Suppressor macrophage treated with lipopolysaccharide for 1 hour (primary cell): ENCODE measurements at places on chromosomes 16 and 17.

GRCh38 chr17:1110862-1111598 lies 68.8 kb downstream of the ABR start:
- peak; percentile 99 for DNase-seq

DNA sequence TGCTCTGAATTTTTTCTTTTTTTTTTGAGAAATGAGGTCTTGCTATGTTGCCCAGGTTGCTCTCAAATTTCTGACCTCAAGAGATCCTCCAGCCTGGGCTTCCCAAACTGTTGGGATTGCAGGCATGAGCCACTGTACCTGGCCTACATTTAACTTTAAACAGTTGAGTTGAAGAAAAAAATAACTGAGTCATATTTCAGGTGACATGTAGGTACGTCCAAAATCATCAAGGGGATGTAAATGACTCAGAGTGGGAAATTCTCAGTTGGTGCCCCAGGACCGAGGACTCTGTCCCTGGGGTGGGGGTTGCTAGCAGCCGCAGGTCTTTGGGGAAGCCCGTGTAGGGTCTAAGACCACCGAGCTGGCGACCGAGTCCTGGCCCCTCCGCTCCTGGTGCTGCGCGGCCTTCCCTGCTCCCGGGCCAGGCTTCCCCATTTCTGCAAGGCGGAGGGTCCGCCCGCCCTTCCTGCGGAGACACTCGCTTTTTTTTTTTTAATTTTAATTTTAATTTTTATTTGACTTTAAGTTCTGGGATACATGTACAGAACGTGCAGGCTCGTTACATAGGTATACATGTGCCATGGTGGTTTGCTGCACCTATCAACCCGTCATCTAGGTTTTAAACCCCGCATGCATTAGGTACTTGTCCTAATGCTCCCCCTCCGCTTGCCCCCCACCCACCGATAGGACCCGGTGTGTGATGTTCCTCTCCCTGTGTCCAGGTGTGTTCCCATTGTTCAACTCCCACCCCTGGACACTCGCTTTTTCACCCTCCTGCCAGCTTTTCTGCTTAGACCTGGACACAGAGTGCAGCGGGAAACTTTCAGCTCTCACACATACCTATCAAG lies 12.7 kb upstream of the N4BP1 start:
- no peak for DNase-seq

DNA sequence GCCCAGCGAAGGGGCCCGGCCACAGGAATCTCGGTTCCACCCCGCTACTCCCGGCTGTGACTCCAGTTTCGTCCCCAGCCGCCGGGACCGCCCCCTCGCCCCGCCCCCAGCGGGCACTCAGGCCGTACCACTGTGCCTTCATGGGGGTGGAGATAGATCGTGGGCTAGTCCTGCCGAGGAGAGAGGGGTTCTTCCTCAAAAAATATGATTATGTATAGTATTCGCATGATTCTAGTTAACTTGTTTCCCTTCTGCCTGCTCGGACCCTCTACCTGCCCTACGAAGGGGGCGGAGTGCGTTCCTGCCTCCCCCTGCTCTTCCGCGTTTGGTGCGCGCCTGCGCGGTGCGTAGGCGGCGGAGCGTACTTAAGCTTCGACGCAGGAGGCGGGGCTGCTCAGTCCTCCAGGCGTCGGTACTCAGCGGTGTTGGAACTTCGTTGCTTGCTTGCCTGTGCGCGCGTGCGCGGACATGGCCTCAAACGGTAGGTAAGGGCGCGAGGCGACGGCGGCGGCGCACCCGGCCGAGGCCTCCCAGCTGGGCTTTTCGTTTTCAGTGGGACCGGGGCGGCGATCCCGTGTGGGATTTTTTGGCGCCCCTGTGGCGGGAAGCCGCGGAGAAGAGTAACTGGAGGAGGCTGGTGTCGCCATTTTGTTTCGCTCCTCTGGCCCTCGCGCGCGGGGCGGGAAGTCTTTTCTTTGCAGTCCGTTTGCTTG lies at the start of gene FUS:
Gene FUS, plus strand, starts transcription at position 393 of the 713 bp plus-strand sequence. Its CDS starts 76 bp downstream, at position 469.
- peak; percentile 95 for DNase-seq

- DNase-seq, result no peak
Observed at GRCh38 chr17:2030779-2031163, 818 bp downstream of the DPH1 start.

GRCh38 chr16:77336637-77337036 lies 98.2 kb downstream of the ADAMTS18 start:
- DNase-seq, result no peak

GRCh38 chr16:80996688-80997138 lies 10.0 kb downstream of the CMC2 start:
- DNase-seq, result no peak

GRCh38 chr17:50386510-50386909 lies 10.8 kb downstream of the LRRC59 start:
- no peak for DNase-seq

GRCh38 chr17:13086142-13086769 lies 68.4 kb upstream of the ELAC2 start:
- DNase-seq, result no peak

DNA sequence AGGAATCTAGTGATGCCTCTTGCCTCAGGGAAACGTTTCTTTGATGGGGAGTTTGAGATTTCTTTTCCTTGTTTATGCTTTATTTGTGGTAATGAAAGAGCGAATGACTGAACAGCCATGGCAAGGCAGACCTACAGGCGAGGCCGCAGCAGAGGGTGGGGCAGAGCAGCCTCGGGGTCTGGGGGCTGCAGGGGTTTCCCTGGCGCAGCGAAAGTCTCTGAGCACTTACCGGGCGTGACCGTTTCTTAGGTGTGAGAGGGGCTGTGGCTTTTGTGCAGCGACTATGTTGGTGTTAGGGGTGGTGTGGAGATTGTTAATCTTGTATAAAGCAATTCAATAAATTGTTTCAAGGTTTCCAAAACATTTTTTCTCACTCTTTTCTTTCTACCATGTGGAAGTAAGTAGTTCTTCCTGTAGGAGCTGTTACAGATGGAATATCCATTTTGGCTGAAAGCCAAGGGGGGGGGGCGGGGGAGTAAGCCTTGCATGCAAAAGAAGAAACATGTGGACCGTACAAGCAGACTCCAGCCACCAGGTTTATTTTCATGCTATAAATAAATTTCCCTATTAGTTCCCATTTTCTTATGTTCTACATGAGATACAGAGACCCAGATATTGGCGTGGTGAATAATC lies 34.8 kb downstream of the UBN1 start:
- no peak for DNase-seq

DNA sequence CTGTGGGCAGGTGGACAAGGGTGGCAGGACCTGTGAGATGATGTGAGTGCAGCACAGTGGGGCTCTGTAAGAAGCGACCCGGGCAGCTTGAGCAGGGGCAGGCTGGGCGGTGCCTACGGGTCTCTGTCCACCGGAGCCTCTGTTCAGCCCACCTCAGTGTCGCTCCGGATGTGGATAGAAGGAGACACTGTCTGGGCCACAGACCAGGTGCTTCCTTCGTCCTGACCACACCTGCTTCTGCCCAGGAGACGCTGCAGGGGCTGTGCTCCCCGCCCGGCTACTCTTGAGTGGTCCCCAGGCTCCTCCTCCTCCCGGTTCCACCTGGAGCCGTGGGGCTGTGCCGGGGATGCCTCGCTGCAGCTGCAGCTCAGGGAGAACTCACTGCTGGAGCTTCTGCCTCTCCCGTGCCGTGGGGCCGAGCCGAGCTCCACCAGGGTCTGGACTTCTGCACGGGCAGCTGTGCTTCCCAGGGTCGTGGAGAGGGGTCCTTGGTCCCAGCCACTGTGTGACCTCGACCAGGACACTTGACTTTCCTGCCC lies 21.5 kb downstream of the METRNL start:
- DNase-seq, result no peak

GRCh38 chr17:56142781-56143180 lies 10.5 kb upstream of the ANKFN1 start:
- no peak for DNase-seq

DNA sequence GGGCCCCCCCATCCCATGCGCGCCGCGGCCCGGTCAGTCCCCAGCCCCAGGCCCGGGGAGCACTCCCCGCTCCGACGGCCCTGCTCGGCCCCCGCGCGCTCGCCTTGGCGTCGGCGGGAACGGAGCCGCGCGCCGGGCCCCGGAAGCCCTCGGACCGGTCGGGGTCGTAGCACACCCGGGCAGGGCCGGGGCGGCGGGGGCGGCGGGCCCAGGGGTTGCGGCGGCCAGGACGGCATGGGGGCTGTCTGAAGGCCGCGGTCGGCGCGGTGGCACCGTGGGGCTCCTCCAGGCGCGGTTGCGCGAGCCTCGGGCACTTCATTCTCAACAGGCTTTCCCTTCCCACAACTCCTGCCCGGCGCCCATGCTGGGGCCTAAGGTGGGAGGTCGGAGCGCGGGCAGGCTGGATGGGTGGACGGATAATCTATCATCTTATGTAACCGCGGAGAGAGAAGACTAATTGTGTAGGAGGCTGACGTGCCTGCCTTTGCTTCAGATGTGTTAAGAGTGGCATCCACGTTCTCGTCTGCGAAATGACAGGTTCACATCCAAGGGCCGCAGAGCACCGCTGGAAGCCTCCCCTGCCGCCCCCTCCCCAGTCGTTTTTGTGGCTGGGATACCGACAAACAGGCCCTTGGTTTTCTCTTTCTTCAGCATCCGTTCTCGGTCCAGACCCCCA lies 708 bp downstream of the BAIAP2 start:
- DNase-seq, result peak; percentile 35

DNA sequence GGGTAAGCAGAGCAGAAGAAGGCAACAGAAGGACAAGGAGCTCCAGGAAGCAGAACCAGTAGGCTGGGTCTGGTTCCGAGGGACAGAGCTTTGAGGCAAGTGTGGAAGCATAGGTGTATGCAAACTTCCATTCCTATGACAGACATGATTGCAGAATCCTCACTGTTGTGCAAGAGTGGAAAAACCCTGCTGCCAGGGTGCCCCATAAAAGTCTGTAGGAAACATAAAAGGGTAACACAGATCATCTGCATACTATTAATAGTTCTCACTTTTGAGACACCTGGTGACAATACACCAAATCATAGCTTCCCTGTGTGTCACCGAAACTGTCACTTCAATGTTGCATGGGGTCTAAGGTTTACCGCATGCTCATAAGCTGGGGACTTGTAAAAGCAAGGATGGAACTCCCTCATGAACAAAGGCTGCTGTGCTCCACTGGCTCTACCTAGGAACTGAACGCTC lies 39.7 kb downstream of the ARHGAP17 start:
- DNase-seq, result peak; percentile 57

- peak; percentile 62 for DNase-seq
Observed at GRCh38 chr16:29662729-29663015, 375 bp upstream of the SPN start.

- no peak for DNase-seq
Observed at GRCh38 chr17:65918500-65918899, 273.4 kb downstream of the CEP112 start.

GRCh38 chr17:50640686-50641351 lies 6.1 kb downstream of the ABCC3 start:
- DNase-seq, result peak; percentile 92

GRCh38 chr17:63478814-63479494 lies 2.1 kb downstream of the ACE start:
- DNase-seq, result peak; percentile 81

- no peak for DNase-seq
Observed at GRCh38 chr16:20628213-20628612, 52.0 kb upstream of the ACSM2B start.

DNA sequence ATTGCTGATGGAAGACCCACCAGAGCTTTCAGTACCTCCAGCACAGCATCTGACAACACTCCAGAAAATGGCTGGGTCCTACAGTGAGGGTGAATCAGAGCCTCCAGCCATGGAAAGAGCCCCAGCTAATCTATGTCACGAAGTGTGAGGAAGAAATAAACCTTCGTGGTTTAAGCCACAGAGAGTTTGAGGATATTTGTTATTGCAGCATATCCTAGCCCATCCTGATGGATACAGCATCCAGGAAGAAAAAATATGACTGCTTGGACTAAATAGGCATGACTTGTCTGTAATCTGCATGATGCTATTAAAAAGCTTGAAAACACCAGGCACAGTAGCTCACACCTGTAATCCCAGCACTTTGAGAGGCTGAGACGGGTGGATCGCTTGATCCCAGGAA lies 13.3 kb upstream of the CCL17 start:
- no peak for DNase-seq

- DNase-seq, result no peak
Observed at GRCh38 chr16:58415003-58415402, 22.7 kb downstream of the GINS3 start.

GRCh38 chr16:81832801-81833547 lies 53.9 kb downstream of the PLCG2 start:
- peak; percentile 55 for DNase-seq

GRCh38 chr16:50644729-50645128 lies 36.4 kb downstream of the SNX20 start:
- DNase-seq, result peak; percentile 61

DNA sequence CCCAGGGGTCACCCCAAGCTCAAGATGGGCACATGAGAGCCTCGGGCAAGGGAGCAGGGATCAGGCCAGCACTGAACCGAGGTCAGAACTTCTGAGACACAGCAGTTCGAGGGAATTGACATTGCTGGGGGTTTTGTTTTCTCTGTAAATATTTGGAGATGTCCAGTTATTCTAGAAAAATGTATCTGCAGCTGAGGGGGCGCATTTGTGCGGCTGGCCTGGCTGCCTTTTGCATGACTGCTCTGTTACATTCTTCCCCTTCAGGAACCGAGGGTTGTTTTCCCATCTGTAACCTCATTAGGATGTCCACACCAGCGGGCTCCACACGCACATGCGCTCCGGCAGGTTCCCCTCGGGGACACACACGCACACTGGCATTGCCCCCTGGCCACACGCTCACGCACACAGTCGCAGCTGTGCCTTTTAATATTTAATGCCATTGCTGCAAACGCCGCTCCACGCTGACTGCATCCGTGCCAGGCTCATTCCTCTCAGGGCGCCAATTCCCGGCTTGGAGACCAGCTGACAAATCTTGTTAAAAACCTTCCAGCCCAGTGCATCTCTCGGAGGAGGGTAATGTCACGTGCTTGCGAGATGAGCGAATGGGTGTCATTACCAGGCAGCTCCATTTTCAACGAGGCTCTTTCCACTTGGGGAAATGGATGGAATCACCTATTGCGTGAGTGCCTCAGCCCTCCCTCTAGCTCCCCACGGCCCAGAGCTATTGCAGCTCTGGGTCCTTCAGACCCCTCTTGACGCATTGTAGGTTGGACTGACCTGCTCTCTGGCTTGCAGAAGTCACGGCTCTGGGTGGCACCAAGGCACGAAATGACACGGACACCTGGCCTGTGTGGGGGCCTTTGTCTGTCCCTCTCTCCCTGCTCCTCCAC lies 13.1 kb downstream of the CCR7 start:
- no peak for DNase-seq
